Brain pericyte (primary cell): ENCODE measurements at places on chromosomes 1 and 21.

GRCh38 chr21:45404730-45405270 is at the start of gene COL18A1:
COL18A1 (plus strand) TSS chr21:45405165; CDS start chr21:45405231, 66 bp downstream.
- no peak for DNase-seq

- DNase-seq, result no peak
Measured at GRCh38 chr1:208767816-208768215, 523.6 kb upstream of the PLXNA2 start.

DNA sequence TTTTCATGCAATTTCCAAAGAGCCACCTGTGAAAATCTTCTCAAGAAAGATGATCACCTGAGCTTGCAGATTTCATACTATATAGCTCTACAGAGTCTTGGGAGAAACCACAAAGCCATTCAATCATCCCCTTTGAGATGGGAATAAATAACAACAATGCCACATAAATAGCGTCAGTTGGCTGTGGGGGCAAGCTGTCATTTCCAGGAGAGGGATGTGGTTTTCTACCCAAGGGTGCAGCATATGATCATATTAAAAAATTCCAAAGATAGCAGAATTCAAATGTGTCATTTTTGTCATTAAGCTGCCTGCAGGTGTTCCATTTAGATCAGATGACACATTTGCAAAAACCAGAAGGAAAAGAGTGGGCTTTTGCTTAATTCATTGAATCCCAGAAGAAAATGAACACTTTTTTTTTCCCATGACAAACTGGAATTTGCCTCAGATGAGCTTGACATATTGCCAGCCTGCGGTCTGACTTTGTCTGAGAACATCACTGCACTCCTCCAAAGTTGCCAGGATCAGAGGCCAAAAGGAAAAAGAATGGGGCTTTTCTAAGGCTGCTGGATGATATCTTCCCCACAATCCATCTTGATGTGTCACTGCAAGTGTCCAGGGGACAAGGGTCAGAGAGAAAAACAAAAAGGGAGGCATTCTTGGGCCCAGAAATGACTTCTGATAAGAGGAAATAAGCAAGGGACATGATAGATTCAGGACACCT is 314.1 kb upstream of the USP25 start:
- no peak for DNase-seq

- DNase-seq, result no peak
Measured at GRCh38 chr1:58162952-58163550, 383.5 kb downstream of the OMA1 start.

GRCh38 chr1:85447006-85447943 is 17.7 kb downstream of the DDAH1 start:
- DNase-seq, result no peak

DNA sequence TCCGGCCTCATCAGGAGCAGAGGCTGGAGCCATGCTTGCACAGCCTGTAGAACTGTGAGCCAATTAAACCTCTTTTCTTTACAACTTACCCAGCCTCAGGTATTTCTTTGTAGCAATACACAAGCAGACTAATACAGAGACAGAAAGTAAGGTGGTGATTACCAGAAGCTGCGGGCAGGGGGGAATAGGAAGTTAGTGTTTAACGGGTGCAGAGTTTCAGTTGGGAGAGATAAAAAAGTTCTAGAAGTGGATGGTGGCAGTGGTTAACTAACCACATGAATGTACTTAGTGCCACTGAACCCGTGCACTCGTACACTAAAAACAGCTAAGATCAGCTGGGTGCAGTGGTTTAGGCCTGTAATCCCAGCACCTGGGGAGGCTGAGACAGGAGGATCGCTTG is 80.4 kb upstream of the TARDBP start:
- no peak for DNase-seq

DNA sequence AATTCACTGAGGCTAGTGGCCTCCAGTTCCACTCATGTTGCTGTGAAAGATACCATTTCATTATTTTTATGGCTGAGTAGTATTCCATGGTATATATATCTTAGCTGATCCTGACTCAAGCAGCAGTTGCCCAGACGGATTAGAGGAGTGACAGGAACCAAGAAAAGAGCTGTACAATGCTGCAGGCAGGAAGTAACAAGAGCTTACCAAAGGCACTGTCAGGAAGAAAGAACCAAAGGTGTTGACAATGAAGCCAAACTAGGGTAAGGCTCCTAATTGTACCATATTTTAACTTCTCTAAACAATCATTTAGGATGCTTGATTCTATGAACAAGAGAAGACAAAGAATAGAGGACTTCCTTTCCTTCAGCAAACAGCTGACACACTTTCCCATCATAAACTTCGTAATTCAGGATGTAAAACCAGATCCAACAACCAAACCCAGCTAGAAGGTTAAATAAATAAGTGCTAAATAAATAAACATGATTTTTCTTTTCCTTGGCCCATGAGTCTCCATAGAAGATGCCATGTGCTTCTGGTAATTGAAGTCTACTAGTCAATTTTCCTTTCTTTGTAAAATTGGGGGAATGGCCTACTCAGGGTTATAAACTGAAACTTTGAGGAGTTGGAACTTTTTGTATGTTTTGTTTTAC is 248.2 kb upstream of the SGIP1 start:
- DNase-seq, result no peak

GRCh38 chr1:37746806-37747205 is 18.1 kb downstream of the EPHA10 start:
- no peak for DNase-seq

DNA sequence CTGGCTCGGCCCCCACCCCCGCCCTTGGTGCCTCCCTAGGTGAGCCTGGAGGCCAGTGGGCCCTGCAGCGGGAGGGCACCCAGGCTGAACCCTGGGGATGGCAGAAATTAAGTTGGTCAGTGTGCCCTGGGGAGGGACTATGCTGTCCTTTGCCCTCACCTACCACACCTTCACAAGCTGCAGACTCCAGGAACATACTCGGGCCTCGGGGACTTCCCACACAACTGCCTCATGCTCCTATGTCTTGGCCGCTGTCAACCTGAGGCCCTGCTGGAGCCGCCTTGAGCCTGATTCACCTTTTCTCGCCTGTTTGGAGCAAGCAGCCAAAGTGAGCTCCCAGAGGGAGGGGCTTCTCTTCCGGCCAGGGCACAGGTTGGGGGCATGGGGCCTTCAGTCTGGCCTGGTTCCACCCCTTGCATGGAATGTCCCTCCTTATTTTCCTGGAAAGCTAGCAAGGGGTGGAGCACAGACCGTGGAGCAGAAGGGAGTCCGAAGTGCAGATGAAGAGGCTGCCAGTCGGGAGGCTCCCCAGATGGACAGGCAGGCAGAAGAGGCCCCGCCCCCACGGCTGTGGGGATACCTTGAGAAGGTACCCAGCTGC is 24.7 kb downstream of the KNCN start:
- DNase-seq, result no peak

DNA sequence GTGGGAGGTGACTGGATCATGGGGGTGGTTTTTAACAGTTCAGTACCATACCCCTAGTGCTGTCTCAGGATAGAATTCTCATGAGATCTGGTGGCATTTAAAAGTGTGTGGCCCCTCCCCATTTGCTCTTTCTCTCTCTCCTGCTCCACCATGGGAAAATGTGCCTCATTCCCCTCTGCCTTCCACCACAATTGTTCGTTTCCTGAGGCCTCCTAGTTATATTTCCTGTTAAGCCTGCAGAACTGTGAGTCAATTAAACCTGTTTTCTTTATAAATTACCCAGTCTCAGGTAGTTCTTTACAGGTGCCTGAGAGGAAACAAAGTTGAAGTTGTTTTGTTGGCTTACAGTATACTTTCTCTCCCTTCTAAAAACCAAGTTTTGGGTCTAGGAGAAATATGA is 23.1 kb upstream of the SLC22A15 start:
- DNase-seq, result no peak

DNA sequence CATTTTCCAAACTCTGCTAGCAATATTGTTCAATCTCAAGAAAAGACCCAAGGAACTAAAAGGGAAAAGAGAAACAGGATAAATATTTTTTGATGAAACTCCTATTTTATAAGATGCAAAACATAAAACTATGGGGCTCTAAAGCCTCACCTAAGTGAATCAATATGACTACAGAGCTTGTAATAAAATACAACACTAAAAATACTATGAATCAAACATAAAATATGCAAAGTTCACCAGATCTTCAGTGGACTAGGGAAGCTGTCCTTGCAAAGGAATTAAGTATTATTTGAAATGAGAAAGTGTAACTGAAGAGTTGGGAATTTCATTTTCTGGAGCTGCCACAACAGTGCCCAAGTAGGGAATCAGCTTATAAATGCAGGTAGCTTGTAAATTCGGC is 124.5 kb downstream of the CRB1 start:
- no peak for DNase-seq

DNA sequence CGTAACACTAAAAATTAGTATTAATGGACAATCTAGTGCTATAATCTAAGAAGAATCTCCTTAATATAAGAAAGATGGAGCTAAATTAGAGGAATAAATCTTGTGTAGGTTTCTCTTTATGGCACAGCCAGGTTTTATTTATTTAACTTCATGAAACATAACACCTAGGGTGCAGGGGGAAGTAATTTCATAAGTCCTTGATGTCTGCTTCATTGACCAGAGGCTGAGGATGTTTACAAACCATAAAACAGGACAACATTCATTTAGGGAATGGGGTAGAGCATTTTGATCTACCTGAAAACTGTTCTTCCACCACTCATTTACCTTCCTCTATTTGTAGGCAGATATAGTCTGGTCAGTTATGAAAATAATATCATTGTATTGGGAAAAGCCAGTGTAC is 95.5 kb downstream of the NGF start:
- no peak for DNase-seq

DNA sequence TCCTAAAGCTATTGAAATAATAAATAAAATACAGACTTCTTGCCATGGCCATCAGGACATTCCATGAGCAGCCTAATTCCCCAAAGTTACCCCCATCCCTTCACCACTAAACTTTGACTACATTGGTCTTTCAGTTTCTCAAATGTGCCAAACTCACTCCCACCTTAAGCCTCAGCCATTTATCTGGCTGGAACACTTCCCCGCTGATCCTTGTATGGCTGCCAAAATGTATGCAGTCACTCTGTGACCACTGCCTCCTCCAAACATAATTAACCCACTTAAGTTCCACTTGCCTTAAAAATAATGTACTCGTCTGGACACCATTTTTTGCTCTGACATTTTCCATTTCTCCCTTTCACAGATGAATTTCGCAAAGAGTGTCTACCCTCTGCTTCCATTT is 407.4 kb downstream of the NTNG1 start:
- no peak for DNase-seq

- DNase-seq, result no peak
Measured at GRCh38 chr1:94591823-94592570, 50.4 kb upstream of the F3 start.

DNA sequence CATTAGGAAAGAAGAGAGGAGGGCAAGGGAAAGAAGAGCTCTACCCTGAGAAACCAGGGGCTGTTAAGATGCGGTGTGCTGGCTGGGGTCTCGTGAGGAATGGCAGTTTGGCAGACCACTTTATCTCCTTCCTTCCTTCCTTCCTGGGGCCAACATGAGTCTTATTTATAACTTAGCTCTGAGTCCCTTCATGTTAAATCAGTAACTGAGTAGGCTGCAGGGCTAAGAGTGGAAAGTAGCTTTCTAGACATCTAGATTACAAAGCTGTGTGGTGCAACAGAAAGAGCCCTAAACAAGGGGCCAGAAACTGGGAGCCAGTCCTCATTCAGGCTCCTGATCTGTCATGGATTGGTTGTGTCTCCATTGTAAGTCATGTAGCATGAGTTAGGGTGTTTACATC is 135.4 kb upstream of the DUSP10 start:
- no peak for DNase-seq

GRCh38 chr1:234528074-234528865 is 49.3 kb upstream of the TARBP1 start:
- DNase-seq, result no peak

DNA sequence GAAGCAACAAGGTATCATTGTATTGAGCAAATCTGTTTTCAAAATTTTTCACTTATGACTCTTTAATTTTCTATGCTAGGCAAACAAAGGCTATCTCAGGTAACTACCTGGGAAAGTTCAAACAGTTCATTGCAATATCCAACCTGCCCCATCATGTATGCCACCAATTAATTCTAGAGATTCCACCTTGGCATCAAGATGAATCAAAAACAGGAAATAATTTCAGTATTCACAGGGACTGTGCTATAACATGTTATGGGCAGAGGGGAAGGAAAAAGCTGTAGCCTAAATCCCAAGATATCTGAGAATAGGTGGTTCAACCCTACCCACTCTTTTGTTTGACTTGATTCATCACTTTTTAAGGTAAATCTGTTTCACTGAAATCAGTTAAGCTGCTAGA is 67.5 kb upstream of the SH3GLB1 start:
- DNase-seq, result no peak

DNA sequence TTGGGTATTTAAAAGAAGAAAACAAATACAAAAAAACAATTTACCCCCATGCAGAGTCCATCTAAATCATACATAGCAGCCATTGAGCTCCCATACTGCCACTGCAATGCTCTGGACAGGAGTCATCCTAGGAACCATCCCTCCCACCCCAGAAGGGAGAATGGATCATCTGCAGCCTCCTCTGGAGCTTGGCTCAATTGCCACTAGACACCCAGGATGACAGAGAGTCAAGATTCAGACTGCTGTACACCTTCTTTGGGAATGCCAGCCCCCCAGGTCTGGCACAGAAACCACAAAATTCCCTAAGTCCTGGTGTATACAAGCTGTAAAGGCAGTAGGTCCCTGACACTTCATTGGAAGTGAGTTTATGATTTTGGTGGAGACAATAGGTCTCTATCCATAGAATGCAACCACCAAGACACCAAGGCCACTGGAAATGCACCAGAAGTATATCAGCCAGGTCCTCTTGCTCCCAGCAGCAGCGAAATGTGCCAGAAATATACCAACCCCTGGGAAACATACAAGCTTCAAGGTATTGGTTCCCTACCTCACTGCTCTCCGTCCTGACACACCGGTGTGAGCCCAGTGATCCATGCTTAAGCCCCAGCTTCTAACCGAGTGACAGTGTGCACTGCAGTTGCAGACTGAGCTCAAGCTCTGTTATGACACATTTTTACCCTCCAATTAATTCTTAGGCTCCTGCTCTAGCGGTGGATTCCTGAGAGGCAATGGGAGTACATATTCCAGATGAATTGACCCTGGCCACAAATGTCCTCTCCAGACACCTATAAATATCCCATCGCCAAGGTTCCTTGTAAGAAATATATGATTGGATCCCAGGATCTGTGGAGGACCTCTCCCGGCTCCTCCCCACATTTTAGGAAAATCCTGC is 4.4 kb downstream of the TAL1 start:
- no peak for DNase-seq

GRCh38 chr1:177023726-177024125 is 140.8 kb downstream of the ASTN1 start:
- no peak for DNase-seq

DNA sequence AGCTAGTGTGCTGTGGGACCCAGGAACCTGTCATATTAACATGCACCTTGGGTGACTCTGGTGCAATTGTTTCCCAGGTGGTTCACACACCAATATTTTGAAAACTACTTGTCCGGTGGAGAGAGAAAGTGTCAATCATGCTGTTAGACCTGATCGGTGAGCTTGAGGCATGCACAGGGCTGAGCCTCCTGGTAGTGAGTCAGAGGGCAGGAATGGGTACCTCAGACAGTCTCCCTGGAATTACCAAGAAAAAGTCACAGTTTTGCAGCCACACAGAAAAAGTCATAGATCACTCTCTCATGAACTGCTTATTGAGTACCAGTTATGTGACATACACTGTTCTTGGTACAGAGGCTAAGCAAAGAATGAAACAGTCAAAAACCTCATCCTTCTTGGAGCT is 140.1 kb upstream of the NFIA start:
- no peak for DNase-seq
